ENCODE measurements at places on chromosomes 2 and 18.
A peak's percentile ranks its signal among the peaks of the same experiment; 100 is the strongest.

- no peak for DNase-seq
Measured at GRCh38 chr2:221137385-221137784, 434.7 kb downstream of the EPHA4 start.

GRCh38 chr2:162261032-162261945, 18.0 kb upstream of the FAP start:
- DNase-seq: no peak

- DNase-seq: no peak
Measured at GRCh38 chr18:13163167-13163927, 55.2 kb upstream of the LDLRAD4 start.

DNA sequence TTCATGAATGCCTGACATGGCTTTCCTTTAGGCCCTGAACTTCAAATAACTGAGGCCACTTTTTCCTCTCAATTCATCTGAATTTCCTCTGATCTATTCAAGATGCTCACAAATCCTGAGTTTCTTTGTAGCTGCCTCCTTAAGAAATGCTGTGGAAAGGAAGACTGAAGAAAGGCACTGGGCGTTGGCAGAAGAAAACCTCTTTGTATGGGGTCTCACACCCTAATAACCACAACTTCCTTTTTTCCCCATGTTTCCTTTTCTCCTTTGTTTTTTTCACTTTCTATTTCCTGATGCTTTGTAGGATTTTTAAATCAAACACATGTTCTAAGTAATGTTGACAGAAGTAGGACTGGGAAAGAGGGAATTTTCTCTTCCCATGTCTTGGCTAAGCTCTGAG, 447.4 kb downstream of the CMPK2 start:
- DNase-seq: no peak

GRCh38 chr18:57583297-57583835, 3.1 kb downstream of the FECH start:
- no peak for DNase-seq

DNA sequence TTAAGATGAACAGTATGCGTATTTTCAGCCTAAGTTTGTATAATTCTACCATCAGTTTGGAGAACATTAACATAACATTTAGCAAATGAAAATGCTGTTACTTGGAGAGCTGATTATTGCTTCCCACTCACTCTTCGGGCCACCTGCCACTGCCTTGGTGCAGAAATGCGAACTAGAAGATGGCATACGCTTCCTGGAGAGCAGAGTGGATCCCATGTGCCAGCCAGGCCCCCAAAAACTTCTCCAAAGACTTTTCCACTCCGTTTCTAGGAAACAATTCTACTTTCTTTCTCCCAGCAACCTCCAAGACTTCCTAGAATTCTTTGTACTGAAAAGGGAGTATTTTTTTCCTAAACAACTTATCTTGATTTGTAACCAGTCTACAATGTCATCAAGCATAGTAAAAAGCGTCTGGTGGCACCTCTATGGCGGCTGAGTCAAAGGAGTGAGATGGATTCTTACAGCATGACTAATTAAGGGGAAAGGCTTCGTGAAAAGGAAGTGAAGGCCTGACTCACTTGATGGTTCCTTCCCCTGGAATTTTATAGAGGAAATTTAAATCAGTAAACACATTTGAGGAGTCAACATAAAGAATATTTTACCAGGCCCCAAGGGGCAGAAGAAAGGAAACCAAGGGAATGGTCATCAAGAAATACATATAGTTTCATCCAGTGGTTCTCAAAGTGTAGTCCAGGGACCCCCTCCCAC, 36.6 kb downstream of the FEZ2 start:
- peak; percentile 54 for DNase-seq

GRCh38 chr18:23810396-23810795, 121.1 kb downstream of the LAMA3 start:
- DNase-seq: no peak

GRCh38 chr2:48161628-48162027, 255.3 kb upstream of the FBXO11 start:
- DNase-seq: no peak

DNA sequence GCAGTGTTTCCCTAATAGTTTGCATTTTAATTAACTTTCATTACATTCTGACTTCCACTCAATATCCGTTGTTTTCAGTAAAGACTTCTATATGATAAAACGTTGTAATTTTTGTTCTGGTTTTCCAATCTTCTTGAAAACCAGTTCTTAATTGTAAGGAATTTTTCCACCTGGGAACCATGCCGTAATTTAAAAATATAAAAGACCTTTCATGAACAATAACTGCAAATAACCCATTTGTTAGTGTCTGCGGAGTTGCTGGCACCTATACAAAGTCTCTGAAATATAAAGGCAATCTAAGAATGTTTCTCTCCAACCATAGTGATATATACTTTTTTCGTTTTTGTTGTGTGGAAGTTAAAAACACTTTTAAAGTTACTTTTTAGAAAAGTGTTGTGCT, 7.7 kb upstream of the SATB2 start:
- DNase-seq: no peak

GRCh38 chr2:8827729-8828128, 9.7 kb downstream of the KIDINS220 start:
- no peak for DNase-seq

DNA sequence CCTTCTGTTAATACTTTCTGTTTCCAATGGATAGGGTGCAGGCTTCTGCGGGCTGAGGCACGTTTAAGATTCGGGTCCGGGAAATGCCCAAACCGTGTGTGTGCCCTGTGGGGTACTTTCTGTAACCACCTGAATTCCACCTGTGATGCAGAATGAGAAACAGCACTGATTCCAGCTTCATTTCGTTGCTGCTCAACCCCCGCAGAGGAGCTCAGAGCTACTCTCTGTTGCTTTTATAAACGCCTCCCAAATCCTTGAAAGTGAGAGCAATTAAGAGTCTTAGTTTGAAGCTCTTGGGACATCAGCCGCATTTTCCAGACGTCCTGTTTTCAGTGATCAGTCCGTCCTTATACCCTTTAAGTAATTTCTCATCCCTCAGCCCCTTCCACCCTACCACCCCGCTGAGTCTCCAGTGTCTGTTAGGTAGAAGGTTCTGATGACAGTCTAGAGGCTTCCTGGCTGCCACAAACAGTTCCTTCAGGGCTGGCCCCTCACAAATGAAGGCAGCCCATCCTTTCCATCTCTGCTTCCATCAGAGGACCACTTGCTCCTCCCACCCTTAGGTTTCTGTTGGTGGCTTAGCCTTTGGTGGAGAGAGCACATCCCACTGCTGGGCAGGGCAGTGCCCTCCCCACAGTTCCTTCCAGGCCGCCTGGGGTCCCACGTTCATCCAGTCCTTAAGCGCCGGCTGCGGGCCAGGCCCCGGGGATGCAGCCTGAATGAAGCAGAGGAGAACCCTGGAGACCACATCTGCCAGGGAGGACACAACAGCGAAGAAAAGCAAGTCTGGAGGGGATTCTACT, 230.1 kb downstream of the SEPTIN10 start:
- no peak for DNase-seq

All from Caco-2 (cell line).